Neural crest cell (in vitro differentiated cells): ENCODE measurements at places on chromosomes 2 and 18.

- no peak for DNase-seq
Measured at GRCh38 chr2:98806236-98806697, 75.3 kb upstream of the MGAT4A start.

DNA sequence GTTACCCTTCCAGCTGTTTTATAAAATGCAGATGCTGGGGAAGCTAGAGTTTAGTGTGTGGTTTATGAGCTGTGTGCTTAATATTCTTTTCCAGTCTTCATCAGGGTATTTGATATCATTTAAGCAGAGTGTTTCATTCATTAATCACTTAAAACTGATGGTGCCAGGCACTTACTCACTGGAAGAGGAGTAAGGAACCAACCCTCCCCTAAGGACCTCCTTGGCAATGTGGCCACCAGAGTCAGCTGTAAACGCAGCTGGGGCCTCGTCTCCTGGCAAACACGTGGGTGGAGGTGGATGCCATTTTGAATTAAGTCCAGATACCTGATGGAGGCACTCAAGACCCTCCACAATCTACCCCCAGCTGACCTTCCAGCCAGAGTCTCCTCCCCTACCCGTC, 331.6 kb downstream of the CLIP4 start:
- no peak for DNase-seq

GRCh38 chr2:241052677-241053360, 49.3 kb downstream of the MTERF4 start:
- DNase-seq: no peak

DNA sequence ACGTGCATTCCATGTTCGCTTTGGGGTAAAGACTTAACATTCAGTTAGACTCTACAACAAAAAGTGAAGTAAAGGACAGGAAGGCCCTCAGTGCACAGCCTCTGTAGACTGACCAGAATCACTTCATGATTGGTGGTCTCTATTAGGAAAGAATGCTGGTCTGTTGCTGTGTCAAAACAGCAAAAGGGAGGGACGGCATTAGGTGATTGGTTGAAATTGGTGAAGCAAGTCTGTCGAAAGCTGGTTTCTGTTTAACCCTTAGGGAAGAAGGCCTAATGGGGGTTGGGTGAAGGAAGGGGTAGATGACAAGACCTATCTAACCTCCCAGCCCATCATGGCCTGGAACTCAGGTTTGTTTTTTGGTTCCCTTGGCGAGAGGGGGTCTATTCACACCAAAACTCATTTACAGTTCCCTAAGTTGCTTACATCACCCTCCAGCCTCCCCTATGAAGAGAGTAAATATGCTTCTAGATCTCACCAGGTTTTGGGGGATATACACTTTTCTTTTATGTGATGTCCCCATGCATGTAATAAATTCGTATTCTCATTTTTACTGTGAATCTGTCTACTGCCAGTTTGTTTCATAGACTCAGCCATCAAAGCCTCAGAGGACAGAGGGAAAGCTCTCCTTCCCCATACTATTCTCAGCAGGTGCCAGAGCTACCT, 65.6 kb downstream of the TMEM17 start:
- DNase-seq: no peak

GRCh38 chr2:196597531-196597930, 42.0 kb upstream of the CCDC150 start:
- DNase-seq: no peak
